ENCODE measurements at places on chromosomes 11 and 22.

GRCh38 chr11:11988681-11989261 lies 19.7 kb downstream of the DKK3 start:
- no peak for DNase-seq

DNA sequence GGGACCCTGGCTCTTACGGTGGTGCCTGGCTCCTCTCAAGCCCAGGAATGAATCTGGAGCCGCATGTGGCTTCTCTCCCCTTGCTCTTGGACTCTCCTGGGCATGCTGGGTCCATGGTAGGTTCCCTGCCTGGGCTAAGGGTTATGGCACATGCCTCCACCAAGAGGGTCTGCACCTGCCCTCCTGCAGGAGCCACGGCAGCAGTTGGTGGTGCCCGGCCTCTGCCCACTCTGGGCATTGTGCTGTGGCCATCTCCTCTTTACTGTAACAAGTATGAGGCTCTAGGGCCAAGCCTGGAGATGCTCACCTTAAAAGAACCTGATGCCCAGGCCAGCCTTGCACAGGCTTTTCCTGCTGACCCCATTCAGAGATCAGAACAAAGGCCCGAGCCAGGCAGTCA lies 104.0 kb upstream of the PITPNB start:
- no peak for DNase-seq

DNA sequence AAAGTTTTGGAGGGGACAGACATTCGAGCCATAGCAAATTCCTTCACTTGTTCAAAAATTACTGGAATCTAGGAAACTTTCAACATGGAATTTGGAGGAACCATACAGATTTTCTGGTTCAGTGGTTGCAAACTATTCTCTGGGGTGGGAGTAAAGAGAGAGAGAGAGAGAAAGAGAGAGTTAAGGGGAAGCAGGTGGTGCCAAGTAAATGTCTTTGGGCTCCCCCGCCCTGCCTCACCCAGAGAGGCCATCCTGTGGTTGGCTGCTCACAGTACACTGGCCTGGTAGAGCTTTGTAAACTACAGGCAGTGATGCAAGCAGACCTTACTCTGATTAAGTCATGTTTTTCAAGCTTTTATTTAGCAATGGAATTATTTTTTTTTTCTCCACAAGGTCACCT lies 82.6 kb downstream of the ADAMTS15 start:
- DNase-seq: no peak

GRCh38 chr11:111063726-111064517 lies 181.6 kb upstream of the POU2AF2 start:
- DNase-seq: no peak

DNA sequence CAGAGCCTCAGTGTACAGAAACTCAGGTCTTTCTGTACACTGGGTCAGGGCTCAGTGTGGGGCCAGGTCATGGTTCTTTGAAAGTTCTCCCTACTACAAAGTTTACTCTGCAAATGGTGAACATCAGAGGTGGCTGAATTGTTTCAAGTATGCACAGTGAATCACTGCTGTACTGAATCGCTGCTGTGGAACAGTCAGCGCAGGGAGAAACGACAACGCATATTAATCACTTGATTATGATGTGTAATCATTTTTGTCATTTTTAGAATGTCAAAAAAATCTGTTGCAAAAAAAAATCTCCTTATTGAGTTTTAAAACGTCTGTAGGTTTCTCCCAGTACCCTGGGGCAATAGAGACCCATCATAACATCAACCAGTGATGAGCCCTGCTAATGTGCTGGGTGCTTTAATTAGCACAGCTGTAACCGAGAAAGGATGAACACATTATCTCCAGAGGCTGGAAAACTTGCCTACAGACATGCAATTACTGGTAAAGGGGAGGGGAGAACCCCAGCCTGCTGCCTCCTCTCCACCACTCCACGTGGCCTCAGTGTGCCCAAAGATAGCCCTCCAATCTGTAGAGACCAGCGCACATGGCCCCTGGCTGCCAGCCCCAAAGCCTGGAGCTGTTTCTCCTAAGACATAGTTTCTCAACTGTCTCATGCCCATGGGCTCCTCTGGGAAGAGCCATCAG lies 12.8 kb downstream of the ARRB1 start:
- no peak for DNase-seq

- no peak for DNase-seq
Measured at GRCh38 chr11:70139785-70140410, 61.8 kb downstream of the ANO1 start.

Measured in T-helper 2 cell (primary cell).